Tibial nerve (tissue), 4 donors: ENCODE measurements at places on chromosomes 12 and 14. TPM values are rescaled to one million over a fixed set of nuclear protein-coding genes. Genes with fewer than 3 reads are reported as not detected.

The RD3L gene
- not detected for total RNA-seq

The ASCL1 gene
- not detected for total RNA-seq

The TAS2R50 gene
- total RNA-seq: 2.7 TPM

DNA sequence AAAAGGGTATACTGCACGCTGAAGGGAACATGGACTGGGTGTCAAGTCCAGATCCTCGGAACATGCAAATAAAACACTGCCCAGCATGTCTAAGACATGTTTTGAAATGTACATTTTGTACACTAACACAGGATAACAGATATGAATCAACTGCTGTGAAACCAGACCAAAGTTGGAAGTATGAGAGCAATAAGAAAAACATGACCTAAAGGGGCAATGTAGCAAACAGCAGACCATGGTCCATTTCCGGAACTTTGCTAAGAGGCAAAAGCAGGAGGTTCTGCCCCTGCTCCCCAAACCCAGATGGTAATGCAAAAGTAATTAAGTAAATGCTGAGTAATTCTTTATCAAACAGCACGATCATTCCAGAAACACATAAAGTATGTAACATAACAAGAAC is 125.2 kb downstream of the SLC25A21 start:
- DNase-seq: no peak
- no peaks in the 10 kb centered on the region for H3K4me1 ChIP-seq
- no peak overlapping the region for H3K27ac ChIP-seq
- no peaks in the 10 kb centered on the region for H3K27me3 ChIP-seq

GRCh38 chr14:67999290-67999689 is 179.7 kb downstream of the RAD51B start:
- no peak overlapping the region for H3K4me3 ChIP-seq
- H3K27me3 ChIP-seq: no peaks in the 10 kb centered on the region
- no peaks in the 10 kb centered on the region for H3K36me3 ChIP-seq
- no peak overlapping the region for H3K27ac ChIP-seq
- DNase-seq: no peak
- H3K4me1 ChIP-seq: peaks cover 13% of the 10 kb centered on the region

DNA sequence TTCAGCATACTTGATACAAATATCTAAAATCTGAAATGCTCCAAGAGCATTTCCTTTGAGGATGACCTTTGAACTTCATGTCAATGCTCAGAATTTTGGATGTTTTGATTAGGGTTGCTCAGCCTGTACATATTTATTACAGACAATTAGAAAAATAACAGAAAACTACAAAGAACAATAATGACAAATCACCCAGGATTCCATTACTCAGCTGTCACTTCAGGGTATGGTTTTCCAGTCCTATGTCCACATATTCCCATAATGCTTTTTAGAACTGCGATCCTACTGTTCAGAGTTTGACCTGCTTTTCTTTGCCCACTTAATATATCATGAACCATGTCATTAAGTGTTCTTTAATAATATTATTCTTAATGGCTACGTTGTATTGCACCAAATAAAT is 11.4 kb downstream of the DLGAP5 start:
- H3K4me1 ChIP-seq: no peaks in the 10 kb centered on the region
- no peak overlapping the region for H3K4me3 ChIP-seq
- no peak for DNase-seq
- H3K27me3 ChIP-seq: no peaks in the 10 kb centered on the region
- H3K36me3 ChIP-seq: no peaks in the 10 kb centered on the region
